WTC11 (cell line): ENCODE measurements at places on chromosomes 2 and 18.

DNA sequence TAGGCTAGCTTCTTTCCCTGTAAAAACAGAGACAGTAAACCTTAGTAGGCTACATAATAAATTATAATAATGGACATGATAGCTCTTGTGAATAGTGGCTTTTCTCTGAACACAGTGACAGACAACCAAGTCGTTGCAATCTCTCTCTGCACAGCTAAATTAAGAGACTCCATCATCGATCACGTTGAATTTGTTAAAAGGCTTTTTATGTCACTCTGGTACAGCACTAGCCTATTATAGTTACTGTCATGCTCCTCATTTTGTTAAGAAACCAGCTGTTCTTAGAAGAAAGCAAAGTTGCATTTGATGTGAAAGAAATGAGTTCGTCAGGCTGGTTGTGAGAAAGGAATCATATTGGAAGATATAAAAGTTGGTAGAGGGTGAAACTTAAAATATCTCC, 50.3 kb upstream of the ARHGAP28 start:
- no peak for DNase-seq

DNA sequence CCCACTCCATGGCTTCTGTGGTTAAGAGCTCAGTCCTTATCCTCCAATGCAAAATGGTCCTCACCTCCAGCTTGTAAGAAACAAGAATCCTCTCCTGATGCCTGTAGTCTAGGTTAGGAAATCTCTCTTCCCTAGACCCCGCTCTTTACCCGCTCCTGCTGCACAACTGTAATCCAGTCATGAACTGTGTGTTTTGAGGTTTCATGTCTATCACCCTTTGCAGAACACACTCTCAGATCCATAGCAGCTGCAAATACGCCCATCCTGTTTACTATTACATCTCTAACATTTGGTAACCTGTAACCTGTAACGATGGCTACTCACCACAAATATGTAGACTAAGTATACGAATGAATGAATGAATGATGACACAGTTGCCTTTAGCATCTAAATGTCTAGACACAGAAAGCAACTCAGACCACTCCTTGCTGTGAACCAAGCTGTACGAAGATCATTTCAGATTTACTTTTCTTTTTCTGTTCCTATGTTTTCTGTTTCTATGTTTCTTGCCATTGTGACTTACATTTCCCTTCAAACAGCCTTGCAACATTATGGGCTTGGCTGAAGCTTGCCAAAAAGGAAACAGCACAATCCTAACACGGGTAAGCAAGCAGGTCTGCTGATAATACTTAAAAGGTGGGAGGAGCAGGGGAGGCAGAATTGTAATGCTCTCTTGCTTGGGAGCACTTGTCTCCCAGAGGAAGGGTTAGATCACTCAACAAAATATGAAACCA, 53.7 kb downstream of the EPHA4 start:
- no peak for DNase-seq

- no peak for DNase-seq
Measured at GRCh38 chr2:45559436-45559835, 51.6 kb downstream of the SRBD1 start.

GRCh38 chr18:48408111-48408726, 964 bp downstream of the ZBTB7C start:
- DNase-seq = peak; percentile 28

DNA sequence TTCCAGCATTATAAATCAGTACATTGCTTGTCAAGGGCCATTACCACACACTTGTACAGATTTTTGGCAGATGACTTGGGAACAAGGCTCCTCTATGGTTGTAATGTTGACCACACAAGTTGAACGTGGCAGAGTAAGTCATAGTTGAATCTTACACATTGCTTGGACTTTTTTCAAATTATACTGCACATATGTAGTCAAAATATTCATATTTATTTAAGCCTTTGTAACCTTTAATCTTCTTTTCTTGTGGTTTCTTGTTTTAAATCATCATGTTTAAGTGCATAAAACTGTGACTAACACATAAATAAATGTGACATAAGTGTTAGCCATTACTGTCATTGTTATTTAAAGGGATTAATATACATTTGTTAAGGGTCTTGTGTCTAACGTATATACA, 52.1 kb upstream of the EPB41L5 start:
- DNase-seq = no peak

GRCh38 chr2:96100893-96101304, 15.5 kb downstream of the ADRA2B start:
- peak; percentile 4 for DNase-seq

- DNase-seq = no peak
Measured at GRCh38 chr2:239521518-239521815, 120.6 kb upstream of the HDAC4 start.
